ENCODE measurements at places on chromosomes 4 and X. TPM values are rescaled to one million over a fixed set of nuclear protein-coding genes. Genes with fewer than 3 reads are reported as not detected.

Gene DMRTC1B
- not detected for total RNA-seq

Gene TSPYL2
- 8.2 TPM for total RNA-seq

Gene BMPR1B
- not detected for total RNA-seq

Gene BLTP1
- 8.2 TPM for total RNA-seq

Gene VSIG4
- not detected for total RNA-seq

Gene S100P
- total RNA-seq: not detected

Gene TLR8
- total RNA-seq: not detected

Gene MTMR8
- not detected for total RNA-seq

Gene GATA1
- not detected for total RNA-seq

Gene MMRN1
- total RNA-seq: not detected

Gene YIPF6
- total RNA-seq: 10.4 TPM

Gene SMR3A
- total RNA-seq: not detected

Gene EVC2
- not detected for total RNA-seq

Gene LGI2
- 0.30 TPM for total RNA-seq

Gene MSANTD1
- total RNA-seq: not detected

Gene TMPRSS11D
- total RNA-seq: not detected

Gene SSX2B
- total RNA-seq: not detected

Gene GLRA3
- not detected for total RNA-seq

Gene PPEF1
- not detected for total RNA-seq

Gene HAND2
- total RNA-seq: 0.16 TPM

Gene CNGA1
- not detected for total RNA-seq

Gene KCTD8
- total RNA-seq: not detected

Gene PSAPL1
- total RNA-seq: not detected

Gene HSFX3
- total RNA-seq: not detected

Gene SEC24B
- total RNA-seq: 7.6 TPM

Gene GRIA2
- total RNA-seq: not detected

Gene TMEM187
- total RNA-seq: 1.0 TPM

Gene GAGE12H
- not detected for total RNA-seq

Gene ZNF185
- total RNA-seq: 2.4 TPM

Gene BMX
- not detected for total RNA-seq

Gene SPANXA1
- total RNA-seq: not detected

Gene CXCL5
- 0.23 TPM for total RNA-seq

Gene UGT2B11
- total RNA-seq: not detected

Gene PDLIM3
- not detected for total RNA-seq

Gene CCNQ
- 47.7 TPM for total RNA-seq

Gene GPC3
- total RNA-seq: not detected

Gene STK32B
- not detected for total RNA-seq

Gene EREG
- total RNA-seq: not detected

Gene PAGE1
- total RNA-seq: not detected

Gene OPRPN
- total RNA-seq: not detected

Gene ATP11C
- total RNA-seq: 38.2 TPM

Gene TEX13B
- not detected for total RNA-seq
